Neural crest cell (in vitro differentiated cells): ENCODE measurements at places on chromosomes 2 and 18. TPM values are rescaled to one million over a fixed set of nuclear protein-coding genes. Genes with fewer than 3 reads are reported as not detected.
A peak's percentile ranks its signal among the peaks of the same experiment; 100 is the strongest.

The TSPYL6 gene
- not detected in 2 replicates for total RNA-seq

The SLC5A7 gene
- 2.7 and 3.0 TPM in 2 replicates for total RNA-seq

The BMP10 gene
- total RNA-seq = not detected in 2 replicates

DNA sequence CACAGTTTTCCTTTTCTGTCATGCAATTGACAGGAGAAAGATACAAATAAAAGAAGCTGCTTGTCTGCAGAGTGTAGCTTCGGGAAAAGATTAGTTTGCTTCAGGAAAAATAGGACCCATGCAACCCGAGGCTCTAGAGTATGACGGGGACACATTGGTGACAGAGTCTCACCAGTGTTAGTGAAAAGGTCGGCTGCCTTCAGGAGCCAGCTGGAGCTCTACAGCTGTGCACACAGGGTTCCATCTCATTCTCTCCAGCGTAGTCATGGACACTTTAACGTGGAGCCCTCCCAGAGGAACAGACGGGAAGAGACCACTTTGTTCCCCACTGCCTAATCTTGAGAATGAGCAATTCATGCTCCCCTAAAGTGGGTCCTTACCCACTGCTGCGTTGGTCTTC, 42.9 kb downstream of the FECH start:
- no peak for DNase-seq
- peaks cover 12% of the 10 kb centered on the region for H3K4me1 ChIP-seq
- H3K27me3 ChIP-seq = peaks cover 2% of the 10 kb centered on the region

DNA sequence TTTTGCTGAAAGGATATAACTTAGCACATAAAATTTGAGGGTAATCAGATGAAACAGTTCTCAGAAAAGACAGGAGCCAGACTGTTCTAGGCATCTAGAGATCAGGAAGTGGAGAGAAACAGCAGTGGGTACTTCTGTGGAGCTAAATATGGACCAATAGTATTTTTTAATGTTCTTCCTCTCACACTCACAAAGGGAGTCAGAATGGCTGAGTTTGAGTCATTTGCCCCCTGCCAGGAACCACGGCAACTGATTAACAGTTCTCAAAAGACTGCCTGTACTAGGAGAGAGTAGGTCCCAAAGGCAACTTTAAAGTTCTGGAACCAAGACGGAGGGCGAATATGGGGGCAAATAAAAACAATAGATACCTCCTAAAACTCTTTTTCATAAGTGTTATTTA, 107.5 kb downstream of the GULP1 start:
- H3K4me3 ChIP-seq = no peak overlapping the region
- H3K4me1 ChIP-seq = peaks cover 9% of the 10 kb centered on the region
- DNase-seq = no peak
- H3K27me3 ChIP-seq = no peaks in the 10 kb centered on the region

- no peaks in the 10 kb centered on the region for H3K27me3 ChIP-seq
- no peak overlapping the region for H3K4me3 ChIP-seq
- peaks cover 23% of the 10 kb centered on the region for H3K4me1 ChIP-seq
- DNase-seq = no peak
- H3K27ac ChIP-seq = no peak overlapping the region
- peaks cover 2% of the 10 kb centered on the region for H3K36me3 ChIP-seq
Observed at GRCh38 chr18:11269257-11269656, 119.9 kb upstream of the PIEZO2 start.

GRCh38 chr2:143692967-143693366, 563.7 kb downstream of the ARHGAP15 start:
- no peak overlapping the region for H3K4me3 ChIP-seq
- H3K27ac ChIP-seq = no peak overlapping the region
- DNase-seq = no peak
- H3K36me3 ChIP-seq = no peaks in the 10 kb centered on the region
- peaks cover 2% of the 10 kb centered on the region for H3K27me3 ChIP-seq

- no peaks in the 10 kb centered on the region for H3K27me3 ChIP-seq
- peaks cover 7% of the 10 kb centered on the region for H3K4me1 ChIP-seq
- no peak overlapping the region for H3K4me3 ChIP-seq
- no peaks in the 10 kb centered on the region for H3K36me3 ChIP-seq
Observed at GRCh38 chr2:219724628-219725027, 97.2 kb downstream of the SLC4A3 start.

- peaks cover 2% of the 10 kb centered on the region for H3K36me3 ChIP-seq
- no peak overlapping the region for H3K27ac ChIP-seq
- DNase-seq = no peak
- H3K4me1 ChIP-seq = peaks cover 14% of the 10 kb centered on the region
Observed at GRCh38 chr2:224181534-224182155, 142.6 kb upstream of the SERPINE2 start.

DNA sequence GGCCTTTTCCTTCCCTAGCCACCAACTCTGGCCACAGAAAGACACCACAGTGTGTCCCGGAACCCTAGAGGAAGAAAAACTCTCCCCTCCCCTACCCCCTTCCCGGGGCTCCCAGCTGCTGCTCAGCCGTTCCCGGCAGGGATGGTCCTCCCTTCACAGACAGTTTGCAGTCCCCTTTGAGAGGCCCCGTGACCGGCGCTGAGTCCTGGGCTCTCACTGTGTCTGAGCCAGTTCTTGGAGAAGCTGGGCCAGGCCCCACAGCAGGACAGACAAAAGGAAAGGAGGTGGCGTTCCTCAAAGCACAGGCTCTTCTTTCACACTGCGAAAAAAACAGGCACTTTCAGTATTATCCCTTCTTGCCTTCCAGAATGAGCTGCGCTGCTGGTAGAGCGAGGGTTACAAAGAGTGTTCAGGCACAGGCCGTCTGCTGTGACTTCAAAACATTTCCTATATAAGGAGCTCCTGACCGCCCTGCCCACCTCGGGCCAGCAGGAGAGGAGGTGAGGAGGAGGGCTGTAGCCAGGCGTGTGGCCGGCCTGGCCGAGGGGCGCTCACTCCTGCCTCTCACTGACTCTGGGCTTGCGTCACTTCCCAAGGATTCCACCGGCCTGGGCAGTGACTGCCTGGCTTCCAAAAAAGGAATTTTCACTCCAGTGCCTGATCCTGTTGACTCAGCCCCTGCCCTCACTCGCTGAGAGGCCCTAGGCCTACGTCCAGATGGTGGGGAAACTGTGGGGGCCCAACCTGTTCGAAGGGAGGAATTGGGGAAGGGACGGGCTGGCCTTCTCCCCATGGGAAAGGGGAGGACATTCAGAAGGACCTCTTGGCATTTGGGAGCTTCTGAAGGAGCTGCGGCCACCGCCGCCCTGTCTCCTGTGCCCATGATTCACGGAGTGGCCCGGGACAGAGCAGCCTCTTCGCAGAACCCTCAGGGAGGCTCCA, 24.9 kb downstream of the CIDEA start:
- H3K36me3 ChIP-seq = no peaks in the 10 kb centered on the region
- peaks cover 15% of the 10 kb centered on the region for H3K4me1 ChIP-seq
- H3K4me3 ChIP-seq = peak overlapping the region; percentile 66
- H3K27ac ChIP-seq = peak overlapping the region; percentile 95
- peaks cover 12% of the 10 kb centered on the region for H3K27me3 ChIP-seq

DNA sequence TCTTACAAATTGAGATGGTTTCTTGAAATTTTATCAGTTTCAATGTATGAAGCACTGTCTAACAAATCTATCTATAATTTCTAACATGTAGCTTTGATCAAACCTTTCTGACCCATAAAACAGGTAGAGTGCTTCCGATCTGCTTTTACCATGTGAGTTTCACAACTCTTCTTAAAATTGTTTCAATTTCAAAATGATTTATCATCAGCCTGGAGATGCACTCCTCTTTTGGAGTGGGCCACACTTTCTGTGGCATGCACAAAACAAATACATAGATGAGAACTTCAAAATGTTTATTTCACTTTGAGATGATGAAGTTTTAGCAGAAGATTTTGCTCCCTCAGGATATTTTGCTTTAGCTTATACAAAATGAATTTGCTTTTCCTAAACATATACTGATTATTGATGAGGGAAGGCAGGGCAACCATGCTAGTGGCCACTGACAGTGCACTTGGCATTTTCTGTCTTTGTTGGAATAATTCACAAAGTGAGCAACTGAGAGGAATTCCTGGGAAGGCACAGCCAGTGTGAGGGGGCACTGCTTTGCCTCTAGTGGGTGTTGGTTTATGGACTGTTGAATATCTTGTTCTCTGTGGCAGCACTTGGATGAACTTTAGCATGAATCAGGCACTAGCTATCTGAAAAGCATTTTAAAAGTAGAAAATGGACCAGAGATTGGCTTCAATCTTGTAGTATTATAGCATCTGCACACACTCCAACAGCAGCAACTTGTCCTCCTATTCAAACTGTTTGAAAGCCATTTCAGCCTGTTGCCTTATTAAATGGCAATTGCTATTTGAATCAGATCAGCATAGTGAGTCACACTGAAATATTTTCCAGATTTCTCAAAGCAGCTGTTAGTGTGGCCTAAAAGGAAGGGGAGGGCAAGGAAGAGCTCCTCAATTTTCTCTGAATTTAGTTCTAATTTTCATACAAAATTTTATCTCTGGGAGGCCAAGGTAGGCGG, 193.2 kb downstream of the CCDC85A start:
- H3K36me3 ChIP-seq = no peaks in the 10 kb centered on the region
- DNase-seq = no peak
- no peak overlapping the region for H3K4me3 ChIP-seq

- DNase-seq = no peak
- H3K27me3 ChIP-seq = no peaks in the 10 kb centered on the region
- no peaks in the 10 kb centered on the region for H3K36me3 ChIP-seq
- no peak overlapping the region for H3K4me3 ChIP-seq
- H3K4me1 ChIP-seq = peaks cover 7% of the 10 kb centered on the region
Observed at GRCh38 chr2:203599509-203599908, 64.4 kb upstream of the RAPH1 start.

DNA sequence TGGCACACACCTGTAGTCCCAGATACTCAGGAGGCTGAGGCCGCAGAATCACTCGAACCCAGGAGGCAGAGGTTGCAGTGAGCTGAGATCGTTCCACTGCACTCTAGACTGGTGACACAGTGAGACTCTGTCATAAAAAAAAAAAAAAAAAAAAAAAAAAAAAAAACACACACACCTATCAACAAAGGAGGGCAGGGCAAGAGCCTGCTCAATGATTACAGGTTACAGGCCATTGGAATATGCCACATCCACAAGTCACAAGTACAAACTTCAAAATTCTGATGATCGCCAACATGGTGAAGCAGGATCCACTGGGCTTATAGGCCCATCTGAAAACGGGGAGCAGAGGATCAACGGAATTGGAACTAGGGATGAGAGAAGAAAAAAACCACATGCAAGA, 6.3 kb downstream of the MYO5B start:
- DNase-seq = no peak
- no peak overlapping the region for H3K27ac ChIP-seq
- peaks cover 88% of the 10 kb centered on the region for H3K27me3 ChIP-seq
- H3K36me3 ChIP-seq = no peaks in the 10 kb centered on the region
- no peak overlapping the region for H3K4me3 ChIP-seq
- H3K4me1 ChIP-seq = no peaks in the 10 kb centered on the region

- no peaks in the 10 kb centered on the region for H3K27me3 ChIP-seq
- H3K27ac ChIP-seq = peak overlapping the region; percentile 31
- no peak overlapping the region for H3K4me3 ChIP-seq
- no peaks in the 10 kb centered on the region for H3K36me3 ChIP-seq
- H3K4me1 ChIP-seq = peaks cover 19% of the 10 kb centered on the region
Observed at GRCh38 chr2:234289834-234290590, 206.9 kb downstream of the ARL4C start.

GRCh38 chr2:159737917-159738296, 25.6 kb downstream of the MARCHF7 start:
- H3K36me3 ChIP-seq = peaks cover 20% of the 10 kb centered on the region
- H3K4me3 ChIP-seq = no peak overlapping the region
- DNase-seq = no peak

DNA sequence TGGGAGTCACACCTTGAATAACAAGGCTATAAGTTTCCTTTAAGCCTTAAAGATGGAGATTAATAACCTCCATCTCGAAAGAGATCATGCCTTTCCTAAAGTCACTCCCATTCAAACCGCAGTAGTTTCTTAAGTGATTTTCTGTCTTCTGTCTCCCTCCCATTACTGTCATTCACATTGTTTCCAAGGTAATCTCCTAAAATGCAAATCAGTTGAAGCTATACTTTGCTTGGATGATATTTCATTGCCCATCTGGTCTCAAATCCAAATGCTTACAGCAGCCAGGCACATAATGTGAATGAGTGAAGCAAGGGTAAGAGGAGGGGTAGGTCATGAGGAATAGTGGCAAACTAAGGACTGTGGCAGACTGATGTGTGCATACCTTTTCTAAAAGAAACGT, 116.4 kb downstream of the CCDC141 start:
- H3K27ac ChIP-seq = no peak overlapping the region
- peaks cover 5% of the 10 kb centered on the region for H3K36me3 ChIP-seq
- no peak for DNase-seq

- no peaks in the 10 kb centered on the region for H3K36me3 ChIP-seq
- H3K27ac ChIP-seq = no peak overlapping the region
- H3K27me3 ChIP-seq = no peaks in the 10 kb centered on the region
Observed at GRCh38 chr2:80057956-80058355, 246.6 kb downstream of the LRRTM1 start.

DNA sequence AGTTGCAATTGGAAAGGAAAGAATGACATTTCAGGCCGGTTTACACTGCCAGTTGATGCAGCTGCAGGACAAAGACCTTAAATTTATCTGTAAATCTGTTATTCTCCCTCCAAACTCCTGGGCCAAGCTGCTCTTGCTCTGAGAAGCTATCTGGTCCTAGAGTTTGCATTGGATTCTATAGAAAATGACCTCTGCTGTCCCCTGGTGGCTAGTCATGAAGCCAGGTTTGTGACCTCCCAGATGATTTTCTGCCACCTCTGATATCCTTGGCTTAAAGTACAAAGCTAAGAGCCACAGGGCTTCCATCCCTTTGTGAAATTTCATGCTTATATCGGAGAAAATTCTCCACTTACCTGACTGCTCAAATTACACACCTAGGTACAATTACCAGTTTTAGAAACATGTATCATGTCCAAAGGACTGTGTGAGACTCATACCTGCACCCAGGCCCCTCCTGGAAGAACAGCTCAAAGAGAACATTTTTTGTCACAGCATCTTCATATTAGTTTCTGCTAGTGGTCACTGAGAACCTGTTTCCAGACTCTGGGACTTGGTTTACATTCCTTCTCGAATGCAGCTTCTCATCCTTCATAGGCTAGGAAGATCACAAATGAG, 28.9 kb upstream of the IER3IP1 start:
- H3K27me3 ChIP-seq = peaks cover 23% of the 10 kb centered on the region
- H3K27ac ChIP-seq = no peak overlapping the region
- peak; percentile 47 for DNase-seq
- H3K36me3 ChIP-seq = no peaks in the 10 kb centered on the region
- H3K4me3 ChIP-seq = no peak overlapping the region
- H3K4me1 ChIP-seq = peaks cover 11% of the 10 kb centered on the region

GRCh38 chr2:111100087-111100764, 20.5 kb upstream of the BCL2L11 start:
- H3K4me1 ChIP-seq = peaks cover 53% of the 10 kb centered on the region
- DNase-seq = no peak
- H3K36me3 ChIP-seq = no peaks in the 10 kb centered on the region
- H3K4me3 ChIP-seq = no peak overlapping the region
